ENCODE measurements at places on chromosomes 4 and X.

- DNase-seq: no peak
Measured at GRCh38 chr4:78944381-78944780, 5.1 kb upstream of the PAQR3 start.

DNA sequence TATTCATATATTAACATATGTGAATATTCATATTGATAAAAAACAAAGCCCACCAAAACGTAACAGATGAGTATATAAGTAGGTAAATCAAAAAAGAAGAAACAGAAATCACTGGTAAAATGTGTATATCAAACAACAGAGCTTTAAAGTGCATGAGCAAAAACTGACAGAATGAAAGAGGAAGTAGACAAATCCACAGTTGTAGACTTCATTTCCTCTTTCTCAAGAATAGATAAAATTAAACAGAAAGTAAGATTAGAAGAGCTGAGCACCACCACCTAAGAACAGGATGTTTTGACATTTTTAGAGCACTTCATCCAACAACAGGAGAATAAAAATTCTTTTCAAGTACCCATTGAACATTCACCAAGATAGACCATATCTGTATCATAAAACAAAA lies 64.6 kb downstream of the CNKSR2 start:
- DNase-seq: no peak

DNA sequence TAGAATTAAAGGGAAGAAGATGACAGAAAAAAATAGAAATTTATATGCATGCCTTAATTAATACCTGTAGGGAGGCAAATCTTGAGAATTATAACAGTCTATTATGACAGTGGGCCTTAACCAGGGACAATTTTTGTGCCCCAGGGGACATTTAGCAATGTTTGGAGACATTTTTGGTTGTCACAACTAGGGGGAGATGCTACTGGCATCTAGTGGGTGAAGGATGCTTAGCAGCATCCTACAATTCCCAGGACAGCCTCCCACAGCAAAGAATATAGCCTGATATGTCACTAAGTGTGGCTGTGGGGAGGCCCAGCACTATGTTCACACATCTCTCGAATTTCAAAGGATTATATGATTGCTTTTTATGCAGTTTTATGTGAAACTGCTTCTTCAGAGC lies 10.5 kb downstream of the GPR82 start:
- peak; percentile 2 for DNase-seq

DNA sequence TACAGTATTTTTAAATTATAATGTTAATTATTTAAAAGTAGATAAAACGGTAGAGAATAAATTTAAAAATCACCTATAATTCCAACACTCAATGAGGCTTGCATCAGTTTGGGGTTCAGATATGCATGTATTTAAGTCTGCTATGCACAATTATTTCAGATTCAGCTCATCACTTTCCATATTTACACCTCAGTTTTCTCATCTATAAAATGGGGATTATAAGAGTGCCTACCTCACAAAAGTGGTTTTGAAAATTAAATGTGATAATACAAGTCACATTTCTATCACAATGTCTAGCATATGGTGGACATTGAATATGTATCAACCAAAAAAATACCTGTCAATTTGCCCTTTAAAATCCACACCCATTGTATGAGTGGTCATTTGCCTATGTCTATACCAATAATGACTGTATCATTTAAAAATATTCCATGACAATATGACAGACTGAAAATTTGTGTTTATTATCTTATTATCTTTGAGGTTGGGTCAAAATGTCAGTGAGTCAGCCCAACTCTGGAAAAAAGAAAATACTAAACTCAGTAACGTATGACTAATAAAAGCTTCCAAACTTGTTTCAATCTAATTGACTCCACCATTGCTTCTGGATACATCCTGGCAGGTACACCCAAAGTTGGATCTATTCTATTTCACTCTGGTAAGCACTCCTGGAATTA lies 20.8 kb downstream of the OR13H1 start:
- no peak for DNase-seq

DNA sequence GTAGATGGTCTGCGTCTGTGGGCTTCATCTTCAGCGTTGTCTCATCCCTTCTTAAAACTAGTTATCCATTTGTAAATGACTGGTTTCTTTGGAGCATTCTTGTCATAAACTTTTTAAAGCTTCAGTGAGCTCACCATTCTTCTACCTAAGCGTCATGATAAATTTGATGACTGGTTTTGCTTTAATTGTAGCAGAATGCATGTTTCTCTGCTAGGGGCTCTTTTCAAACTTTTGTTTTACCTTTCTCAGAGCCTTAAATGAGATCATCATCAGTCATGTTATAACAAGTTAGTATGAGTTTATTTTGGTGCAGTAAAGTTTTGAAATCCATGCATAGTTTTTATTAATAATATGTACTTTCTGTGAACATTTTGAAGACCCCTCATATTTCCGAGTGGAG lies 6.3 kb upstream of the ADGRL3 start:
- no peak for DNase-seq

GRCh38 chr4:185318679-185319078 lies 77.0 kb downstream of the LRP2BP start:
- peak; percentile 48 for DNase-seq

DNA sequence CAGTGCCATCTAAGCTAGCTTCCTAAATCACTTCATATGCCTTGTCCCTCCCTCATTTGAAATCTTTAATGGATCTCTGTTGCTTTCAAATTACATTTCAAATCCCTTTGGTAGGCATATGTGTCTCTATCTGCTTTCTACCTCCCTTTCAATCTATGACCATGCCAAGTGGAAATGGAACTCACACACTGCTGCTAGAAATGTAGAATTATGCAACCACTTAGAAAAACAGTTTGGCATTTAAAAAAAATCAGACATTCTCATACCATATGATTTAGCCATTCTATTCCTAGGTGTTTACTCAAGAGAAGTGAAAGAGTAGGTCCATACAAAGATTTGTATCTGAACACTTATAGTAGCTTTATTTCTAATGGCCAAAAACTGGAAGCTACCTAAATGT lies 413.5 kb upstream of the INTU start:
- DNase-seq: no peak

- DNase-seq: no peak
Measured at GRCh38 chrX:78831523-78831922, 84.0 kb downstream of the LPAR4 start.

GRCh38 chr4:150600812-150601445 lies 19.0 kb downstream of the MAB21L2 start:
- DNase-seq: no peak

DNA sequence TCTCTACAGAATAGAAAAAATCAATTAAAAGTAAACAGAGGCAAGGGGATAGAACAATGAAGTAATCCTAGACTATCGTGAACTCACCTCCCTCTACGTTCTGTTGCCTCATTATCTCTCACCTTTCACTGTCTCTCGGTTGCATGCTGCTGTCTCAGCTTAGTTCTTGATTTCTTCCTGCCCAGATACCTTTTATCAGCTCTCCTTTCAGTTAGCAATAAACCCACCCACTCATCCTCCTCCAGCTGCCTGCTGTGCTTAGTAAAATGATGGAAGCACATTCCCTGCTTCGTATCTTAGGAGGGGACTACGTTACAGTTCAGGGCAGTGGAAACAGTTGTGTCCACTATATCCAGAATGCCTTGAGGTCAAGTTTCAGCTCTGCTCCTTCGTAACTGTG lies 1709.5 kb upstream of the AGA start:
- no peak for DNase-seq

GRCh38 chr4:80448056-80448455 lies 112.5 kb downstream of the CFAP299 start:
- DNase-seq: no peak

DNA sequence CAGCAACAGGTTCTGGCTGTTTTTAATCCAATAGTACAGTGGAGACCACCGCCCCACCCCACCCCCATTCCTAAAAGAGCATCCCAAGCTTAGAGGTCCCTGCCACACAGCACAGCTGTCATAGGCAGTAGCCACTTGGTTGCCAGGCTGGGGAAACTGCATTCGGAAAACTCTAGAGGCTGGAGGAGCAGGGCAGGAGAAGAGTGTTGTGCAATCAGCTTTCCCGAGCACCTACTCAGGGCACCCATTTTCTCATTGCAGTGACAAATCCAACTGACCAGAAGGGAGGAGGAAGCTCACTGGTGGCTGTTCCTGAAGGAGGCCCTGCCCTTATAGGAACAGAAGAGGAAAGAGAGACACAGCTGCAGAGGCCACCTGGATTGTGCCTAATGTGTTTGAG lies 1.1 kb downstream of the CXCL1 start:
- no peak for DNase-seq

DNA sequence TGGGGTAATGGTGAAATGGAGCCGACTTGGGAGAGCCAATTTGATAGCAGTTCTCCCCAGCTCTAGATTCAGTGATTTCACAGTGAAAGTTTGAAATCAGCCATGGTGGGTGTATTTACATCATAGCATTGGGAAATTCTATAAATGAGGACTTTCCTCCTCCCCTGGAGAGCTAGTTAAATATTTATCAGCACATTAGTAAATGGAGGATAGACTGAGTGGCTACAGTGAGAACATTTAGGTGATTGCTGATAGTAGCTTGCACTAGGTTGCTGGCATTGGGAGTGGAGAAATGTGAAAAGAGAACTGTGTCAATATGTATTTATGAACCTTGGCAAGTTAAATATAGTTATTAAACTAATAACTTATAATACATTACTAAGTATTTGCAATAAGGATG lies 347.3 kb downstream of the CCSER1 start:
- no peak for DNase-seq

DNA sequence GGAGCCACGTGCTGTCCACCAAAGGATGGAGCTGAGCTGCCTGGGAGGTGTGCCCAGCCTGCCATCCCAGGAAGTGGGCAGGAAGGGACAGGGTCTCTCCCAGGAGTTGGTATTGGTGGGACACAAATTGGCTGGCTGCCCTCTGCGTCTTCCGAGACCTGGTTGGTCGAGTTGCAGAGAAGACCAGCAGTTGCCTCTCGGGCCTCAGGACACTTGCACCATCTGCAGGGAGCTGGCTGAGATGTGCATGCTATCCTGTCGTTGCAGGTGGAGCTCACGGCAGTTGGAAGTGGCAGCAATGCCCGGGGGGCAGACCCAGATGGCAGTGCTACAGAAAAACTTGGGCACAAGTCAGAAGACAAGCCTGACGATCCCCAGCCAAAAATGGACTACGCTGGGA lies 30.2 kb downstream of the BCORL1 start:
- DNase-seq: no peak

GRCh38 chr4:55158957-55159356 lies 33.6 kb upstream of the KDR start:
- DNase-seq: no peak

- DNase-seq: no peak
Measured at GRCh38 chr4:16759931-16760582, 138.4 kb downstream of the LDB2 start.

GRCh38 chr4:102503831-102504786 lies 3.0 kb downstream of the NFKB1 start:
- no peak for DNase-seq

DNA sequence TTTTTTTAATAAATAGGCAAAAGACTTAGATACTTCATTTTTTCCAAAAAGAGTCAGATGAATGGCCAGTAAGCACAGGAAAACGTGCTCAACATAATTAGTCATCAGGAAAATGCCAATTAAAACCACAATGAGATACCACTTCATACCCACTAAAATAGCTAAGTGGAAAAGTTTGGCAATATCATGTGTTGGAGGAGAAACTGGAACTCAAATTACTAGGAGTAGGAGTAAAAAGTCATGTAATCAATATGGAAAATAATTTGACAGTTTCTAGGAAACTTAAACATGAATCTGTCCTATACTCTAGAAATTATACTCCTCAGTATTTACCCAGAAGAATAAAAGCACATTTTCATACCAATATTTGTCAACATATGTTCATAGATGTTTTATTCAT lies 449.8 kb downstream of the INPP4B start:
- DNase-seq: no peak

GRCh38 chrX:140343226-140343868 lies 161.5 kb downstream of the SOX3 start:
- no peak for DNase-seq

GRCh38 chr4:112956484-112956896 lies 93.0 kb upstream of the ANK2 start:
- no peak for DNase-seq

DNA sequence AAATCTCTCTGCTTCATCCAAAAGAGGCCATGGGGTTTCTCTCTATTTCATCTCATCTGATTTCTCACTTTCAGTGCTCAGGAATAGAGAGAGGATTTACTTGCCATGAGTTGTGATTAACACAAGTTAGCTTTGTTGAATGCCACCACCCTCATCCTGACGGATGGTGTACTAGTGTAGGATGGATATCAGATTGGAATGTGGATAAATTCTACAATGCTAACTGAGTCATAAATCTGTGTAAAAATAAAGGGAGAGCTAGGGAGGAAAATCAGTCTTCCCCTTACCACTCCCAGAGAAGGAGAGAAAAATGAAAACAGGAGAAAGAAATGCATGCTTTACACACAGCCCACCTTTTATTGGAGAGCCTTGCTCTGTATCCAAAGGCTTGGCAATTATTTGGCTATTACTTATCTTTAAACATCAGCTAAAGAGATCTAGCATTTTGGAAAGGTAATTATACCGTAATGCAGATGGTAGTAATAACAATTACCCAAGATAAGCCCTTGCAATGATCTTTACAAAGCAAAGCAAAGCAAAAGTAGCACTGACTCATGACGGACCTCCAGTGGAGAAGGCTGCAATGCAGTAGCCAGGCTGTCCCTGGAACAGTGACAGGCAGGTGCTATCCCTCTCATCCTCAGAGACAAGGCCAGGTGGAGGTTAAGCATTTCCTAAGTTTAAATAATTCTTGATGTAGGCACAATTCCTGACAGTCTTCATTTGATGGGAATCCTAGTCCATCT lies 306.3 kb upstream of the PPARGC1A start:
- DNase-seq: no peak

- DNase-seq: no peak
Measured at GRCh38 chr4:7877176-7877575, 62.5 kb downstream of the AFAP1 start.

GRCh38 chr4:110154582-110154981 lies 43.8 kb downstream of the ELOVL6 start:
- DNase-seq: no peak

DNA sequence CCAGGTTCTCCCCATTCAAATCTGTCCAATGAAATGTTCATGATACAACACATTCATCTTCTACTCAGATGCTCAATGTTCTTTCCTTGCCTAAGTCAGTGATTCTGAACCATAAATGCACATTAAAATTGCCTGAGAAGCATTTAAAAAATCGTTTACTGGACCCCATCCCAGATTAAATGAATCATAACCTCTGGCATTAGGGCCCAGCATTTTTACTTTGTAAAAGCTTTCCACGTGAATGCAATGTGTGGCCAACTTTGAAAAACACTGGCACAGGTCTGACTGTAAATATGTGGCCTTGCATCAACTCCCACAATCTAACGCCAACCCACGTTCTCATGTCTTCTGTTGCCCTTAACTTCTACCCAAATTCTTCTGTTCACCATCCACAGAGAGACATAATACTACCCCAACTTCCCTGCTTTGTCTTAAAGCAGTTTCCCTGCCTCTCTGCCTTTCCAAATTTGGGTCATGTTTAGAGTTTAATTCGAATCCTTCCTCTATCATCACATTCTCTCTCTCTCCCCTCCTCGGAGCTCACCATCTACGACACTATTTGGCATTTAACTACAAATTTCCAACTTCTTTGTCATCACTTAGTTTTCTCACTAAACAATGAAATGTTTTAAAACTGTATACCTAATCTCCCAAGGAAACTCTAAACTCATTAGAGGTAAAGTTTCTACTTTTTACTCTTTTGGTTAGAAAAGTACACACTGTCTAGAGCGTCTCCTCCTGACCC lies 78.7 kb downstream of the PRKG2 start:
- DNase-seq: no peak
